Stimulated activated CD4-positive, alpha-beta T cell treated with anti-CD3 and anti-CD28 coated beads, TNF-alpha, amount 100 ng/mL, for 4 hours (primary cell): ENCODE measurements at places on chromosomes 16 and 17.

- no peak for DNase-seq
Observed at GRCh38 chr16:87436225-87437172, 44.4 kb downstream of the MAP1LC3B start.

DNA sequence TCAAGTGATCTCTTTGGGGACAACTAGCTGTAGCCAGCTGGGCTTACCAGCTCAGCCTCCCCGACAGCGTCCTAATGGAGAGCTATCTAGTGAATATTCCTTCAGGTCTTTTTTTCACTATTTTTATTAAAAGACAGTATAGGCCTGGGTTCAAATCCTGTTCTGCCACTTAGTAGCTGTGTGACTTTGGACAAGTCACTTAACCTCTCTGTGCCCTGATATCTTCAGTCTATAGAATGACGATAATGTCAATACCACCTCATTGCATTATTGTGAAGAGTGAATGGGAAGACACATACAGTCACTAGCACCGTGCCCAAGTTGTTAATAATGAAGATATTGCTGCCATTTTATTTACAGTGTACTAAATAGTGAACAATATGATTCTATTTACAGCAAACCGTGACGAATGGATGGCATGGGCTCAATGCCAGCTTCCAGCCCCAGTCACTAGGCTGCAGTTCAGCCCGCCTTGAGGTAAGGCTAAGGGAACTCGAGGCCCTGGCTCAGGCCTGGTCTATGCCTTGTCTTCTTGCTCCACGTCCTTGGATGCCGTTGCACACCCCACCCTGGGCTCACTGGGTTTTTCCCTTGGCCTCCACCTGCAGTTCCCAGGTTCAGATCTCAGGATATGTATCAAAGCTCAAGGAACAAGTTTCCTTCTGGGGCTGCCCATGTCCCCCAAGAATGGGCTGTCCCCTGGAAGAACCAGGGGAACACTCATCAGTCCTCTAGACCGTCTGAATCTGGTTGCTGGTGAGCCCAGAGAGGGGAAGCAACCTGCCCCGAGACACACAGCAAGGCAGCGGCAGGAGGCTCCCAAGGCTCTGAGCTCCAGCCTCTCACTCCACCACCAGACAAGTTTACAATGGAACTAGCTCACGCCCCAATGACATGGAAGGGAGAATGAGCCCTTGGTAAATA, 95.4 kb upstream of the TNRC6C start:
- no peak for DNase-seq

GRCh38 chr17:31672161-31672819, 186.8 kb downstream of the COPRS start:
- DNase-seq: no peak

GRCh38 chr17:60887614-60888028, 210.0 kb downstream of the BCAS3 start:
- DNase-seq: no peak

- DNase-seq: no peak
Observed at GRCh38 chr16:57157533-57157932, 28.3 kb downstream of the PSME3IP1 start.

GRCh38 chr17:53186001-53186400, 636.7 kb upstream of the KIF2B start:
- DNase-seq: no peak

- DNase-seq: no peak
Observed at GRCh38 chr17:30600830-30601494, 123.8 kb downstream of the GOSR1 start.
